ENCODE measurements at places on chromosomes 3 and 15.

- peaks cover 11% of the 10 kb centered on the region for H3K4me1 ChIP-seq
- no peaks in the 10 kb centered on the region for H3K27me3 ChIP-seq
- H3K36me3 ChIP-seq = peaks cover 15% of the 10 kb centered on the region
- H3K27ac ChIP-seq = peak overlapping the region; percentile 84
These were observed 18.0 kb downstream of the MIX23 start for GRCh38 chr3:122365073-122365472.

DNA sequence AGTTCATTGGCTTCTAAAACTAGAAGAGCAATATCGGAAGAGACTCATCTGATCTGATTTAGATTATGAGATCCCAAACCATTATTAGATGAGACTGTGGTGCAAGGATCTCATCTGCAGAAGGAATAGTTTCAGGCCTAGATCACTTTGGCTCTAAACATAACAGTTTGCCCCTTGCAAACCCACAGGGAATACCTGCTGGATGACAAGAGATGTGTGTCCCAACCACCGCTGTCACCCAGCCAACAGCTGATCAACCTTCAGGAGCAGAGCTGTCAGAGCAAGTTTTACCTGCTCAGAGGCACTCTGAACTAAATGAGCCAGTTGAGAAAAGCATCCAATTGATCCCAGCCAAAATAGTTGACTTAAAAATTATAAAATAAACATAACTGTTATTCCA lies 64.0 kb upstream of the ST3GAL6 start:
- H3K4me3 ChIP-seq = no peak overlapping the region
- no peak overlapping the region for H3K27ac ChIP-seq
- no peaks in the 10 kb centered on the region for H3K36me3 ChIP-seq

DNA sequence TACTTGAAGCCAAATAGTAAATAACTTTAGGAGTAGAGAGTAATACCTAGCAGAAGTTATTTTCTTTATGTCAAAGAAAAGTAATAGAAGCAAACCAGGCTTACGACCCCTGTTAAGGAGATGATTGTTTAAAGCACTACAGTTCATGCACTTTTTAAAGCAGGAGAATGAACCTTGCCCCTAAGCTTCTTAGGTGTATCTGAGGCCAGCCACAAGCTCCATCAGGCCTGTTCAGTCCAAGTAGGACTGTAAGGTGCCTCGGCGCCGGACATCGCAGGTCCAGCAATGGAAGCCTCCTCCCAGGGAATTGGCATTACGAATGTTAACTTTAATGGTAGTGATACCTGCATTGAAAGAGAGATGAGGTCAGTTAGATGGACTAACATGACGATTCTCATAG lies 16.5 kb downstream of the GATM start:
- H3K36me3 ChIP-seq = no peaks in the 10 kb centered on the region
- no peak for DNase-seq
- H3K4me3 ChIP-seq = no peak overlapping the region
- H3K27me3 ChIP-seq = peaks cover 2% of the 10 kb centered on the region

GRCh38 chr15:83322061-83322460 lies 37.6 kb upstream of the BNC1 start:
- no peaks in the 10 kb centered on the region for H3K4me1 ChIP-seq
- no peak for DNase-seq

DNA sequence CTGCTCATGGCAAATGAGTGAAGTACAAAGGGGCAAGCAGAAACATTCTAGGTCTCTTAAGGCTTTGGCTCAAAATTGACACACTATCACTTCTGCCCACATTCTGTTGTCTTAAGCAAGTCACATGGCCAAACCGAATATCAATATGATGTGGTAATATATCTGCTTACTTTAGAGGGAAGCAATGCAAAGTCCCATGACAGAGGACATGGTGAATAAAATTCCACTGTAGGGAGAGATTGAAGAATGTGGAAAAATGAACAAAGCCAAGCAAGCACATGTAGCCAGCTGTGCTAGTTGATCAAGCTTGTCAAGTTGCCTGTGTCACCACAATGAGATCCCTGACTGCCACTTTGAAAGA lies 11.2 kb upstream of the TBC1D5 start:
- no peaks in the 10 kb centered on the region for H3K36me3 ChIP-seq
- no peak overlapping the region for H3K4me3 ChIP-seq
- H3K4me1 ChIP-seq = peaks cover 13% of the 10 kb centered on the region
- H3K27ac ChIP-seq = no peak overlapping the region

GRCh38 chr3:66487465-66487864 lies 13.4 kb downstream of the LRIG1 start:
- no peak for DNase-seq
- H3K36me3 ChIP-seq = no peaks in the 10 kb centered on the region
- peaks cover 34% of the 10 kb centered on the region for H3K4me1 ChIP-seq
- H3K27me3 ChIP-seq = peaks cover 8% of the 10 kb centered on the region
- peak overlapping the region; percentile 10 for H3K27ac ChIP-seq

GRCh38 chr15:77060546-77060945 lies 10.4 kb downstream of the TSPAN3 start:
- H3K4me3 ChIP-seq = no peak overlapping the region
- no peaks in the 10 kb centered on the region for H3K36me3 ChIP-seq
- H3K27me3 ChIP-seq = no peaks in the 10 kb centered on the region
- H3K4me1 ChIP-seq = peaks cover 42% of the 10 kb centered on the region
- DNase-seq = no peak
- no peak overlapping the region for H3K27ac ChIP-seq

DNA sequence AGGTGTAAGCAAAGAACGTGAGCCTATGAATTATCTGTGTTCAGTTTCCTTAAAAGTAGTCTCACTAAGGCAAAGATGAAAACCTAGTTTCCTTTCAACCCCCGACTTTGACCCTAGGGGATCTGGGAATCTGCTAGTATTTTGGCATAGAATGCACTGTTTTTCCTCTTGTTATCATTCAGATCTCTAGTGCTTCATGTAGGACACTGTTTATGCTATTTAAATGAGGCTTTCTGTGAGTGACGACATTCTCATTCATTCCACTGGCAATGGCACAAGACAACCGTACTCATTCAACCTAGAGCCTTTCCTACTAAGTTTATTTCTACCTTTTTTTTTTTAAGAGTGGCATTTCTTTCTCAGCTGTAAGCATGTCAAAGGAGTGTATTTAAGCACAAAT lies 67.0 kb downstream of the CHAC1 start:
- no peak overlapping the region for H3K27ac ChIP-seq
- H3K4me3 ChIP-seq = no peak overlapping the region
- H3K27me3 ChIP-seq = no peaks in the 10 kb centered on the region
- peaks cover 3% of the 10 kb centered on the region for H3K4me1 ChIP-seq
- no peak for DNase-seq

GRCh38 chr3:30341851-30342250 lies 264.6 kb upstream of the TGFBR2 start:
- peaks cover 6% of the 10 kb centered on the region for H3K27me3 ChIP-seq
- peaks cover 4% of the 10 kb centered on the region for H3K4me1 ChIP-seq
- no peak overlapping the region for H3K4me3 ChIP-seq
- no peak for DNase-seq

DNA sequence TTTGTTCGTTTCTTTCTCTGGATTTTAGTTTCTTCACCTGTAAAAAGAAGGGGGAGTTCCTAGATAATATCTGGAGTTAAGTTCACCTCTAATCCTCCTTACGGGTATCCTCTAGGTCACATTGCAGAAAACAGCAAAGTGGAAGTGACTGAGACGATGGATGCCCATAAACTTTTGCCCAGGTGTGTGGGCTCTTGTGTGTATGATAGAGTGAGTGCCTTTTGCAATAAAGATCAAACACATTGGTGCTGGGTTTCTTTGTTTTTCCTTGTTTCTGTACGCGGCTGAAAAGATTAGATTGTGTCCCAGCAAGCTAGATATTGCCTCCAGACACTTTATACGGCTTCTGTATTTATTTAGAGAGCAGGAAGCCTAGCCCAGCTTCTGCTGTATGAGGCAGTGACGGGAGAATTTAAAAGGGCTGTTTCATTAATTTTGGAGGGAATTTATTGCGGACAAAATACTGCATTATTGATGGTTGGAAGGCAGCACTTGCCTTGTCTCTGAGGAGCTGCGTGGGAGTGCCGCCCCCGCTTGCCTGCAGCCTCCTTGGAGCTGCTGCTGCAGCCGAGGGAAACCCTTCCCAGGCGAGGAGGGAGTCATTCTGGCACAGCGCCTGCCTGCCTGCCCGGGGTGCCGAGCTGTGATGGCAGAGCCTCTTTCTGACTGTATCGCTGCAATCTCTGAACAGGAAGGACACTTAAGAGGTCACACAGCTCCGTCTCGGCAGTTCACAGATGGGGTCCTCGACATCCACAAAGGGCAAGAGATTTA lies 38.5 kb downstream of the PYDC2 start:
- H3K4me1 ChIP-seq = no peaks in the 10 kb centered on the region
- H3K27ac ChIP-seq = no peak overlapping the region
- no peak overlapping the region for H3K4me3 ChIP-seq
- no peaks in the 10 kb centered on the region for H3K36me3 ChIP-seq

DNA sequence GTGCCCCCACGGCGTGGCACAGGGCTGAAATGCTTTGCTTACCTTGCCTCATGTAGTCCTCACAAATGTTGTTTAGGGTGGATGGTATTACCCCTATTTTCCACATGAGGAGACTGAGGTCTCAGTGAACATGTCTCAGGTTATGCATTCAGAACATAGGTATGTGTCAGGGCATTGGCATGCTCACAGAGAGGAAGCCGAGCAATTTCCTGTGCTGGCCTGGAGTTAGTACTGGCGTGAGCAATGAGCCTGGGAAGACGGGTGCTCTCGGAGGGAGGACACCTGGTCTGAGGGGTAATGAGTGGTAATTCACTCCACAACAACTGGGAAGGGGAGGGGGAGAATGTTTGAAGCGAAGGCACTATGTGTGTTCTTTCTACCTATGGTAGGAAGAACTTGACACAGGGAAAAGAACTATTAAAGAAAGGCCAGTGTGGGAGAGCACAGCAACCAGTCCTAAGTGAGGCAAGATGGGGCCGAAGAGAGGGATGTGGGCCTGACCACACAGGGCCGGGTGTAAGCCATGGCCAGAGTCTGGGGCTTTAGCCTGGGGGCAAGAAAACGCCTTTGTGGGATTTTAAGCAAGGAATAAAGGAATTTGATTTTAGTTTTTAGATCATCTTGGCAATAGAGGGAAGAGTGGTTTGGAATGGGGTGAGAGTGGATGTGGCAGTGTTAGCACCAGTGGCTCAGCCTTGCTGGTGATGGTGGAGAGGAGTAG lies 4.9 kb upstream of the FAM131A start:
- no peak for DNase-seq
- peaks cover 42% of the 10 kb centered on the region for H3K36me3 ChIP-seq
- H3K4me3 ChIP-seq = no peak overlapping the region
- H3K27ac ChIP-seq = peak overlapping the region; percentile 62

DNA sequence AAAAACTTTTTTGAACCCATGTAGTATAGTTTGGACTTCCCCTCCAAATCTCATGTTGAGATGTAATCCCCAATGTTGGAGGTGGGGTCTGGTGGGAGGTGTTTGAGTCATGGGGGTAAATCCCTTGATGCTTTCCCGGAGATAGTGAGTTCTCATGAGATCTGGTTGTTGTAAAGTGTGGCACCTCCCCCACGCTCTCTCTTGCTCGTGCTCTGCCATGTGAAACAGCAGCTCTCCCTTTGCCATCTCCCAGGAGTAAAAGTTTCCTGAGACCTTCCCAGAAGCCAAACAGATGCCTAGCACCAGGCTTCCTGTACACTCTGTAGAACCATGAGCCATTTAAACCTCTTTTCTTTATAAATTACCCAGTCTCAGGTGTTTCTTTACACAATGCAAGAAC lies 16.0 kb upstream of the RNU6-1 start:
- H3K36me3 ChIP-seq = no peaks in the 10 kb centered on the region
- peaks cover 5% of the 10 kb centered on the region for H3K4me1 ChIP-seq
- H3K4me3 ChIP-seq = no peak overlapping the region
- H3K27ac ChIP-seq = no peak overlapping the region
- peaks cover 7% of the 10 kb centered on the region for H3K27me3 ChIP-seq

GRCh38 chr3:31322460-31322859 lies 210.3 kb upstream of the STT3B start:
- no peaks in the 10 kb centered on the region for H3K36me3 ChIP-seq
- no peaks in the 10 kb centered on the region for H3K4me1 ChIP-seq
- peaks cover 2% of the 10 kb centered on the region for H3K27me3 ChIP-seq
- H3K27ac ChIP-seq = no peak overlapping the region
- no peak overlapping the region for H3K4me3 ChIP-seq

DNA sequence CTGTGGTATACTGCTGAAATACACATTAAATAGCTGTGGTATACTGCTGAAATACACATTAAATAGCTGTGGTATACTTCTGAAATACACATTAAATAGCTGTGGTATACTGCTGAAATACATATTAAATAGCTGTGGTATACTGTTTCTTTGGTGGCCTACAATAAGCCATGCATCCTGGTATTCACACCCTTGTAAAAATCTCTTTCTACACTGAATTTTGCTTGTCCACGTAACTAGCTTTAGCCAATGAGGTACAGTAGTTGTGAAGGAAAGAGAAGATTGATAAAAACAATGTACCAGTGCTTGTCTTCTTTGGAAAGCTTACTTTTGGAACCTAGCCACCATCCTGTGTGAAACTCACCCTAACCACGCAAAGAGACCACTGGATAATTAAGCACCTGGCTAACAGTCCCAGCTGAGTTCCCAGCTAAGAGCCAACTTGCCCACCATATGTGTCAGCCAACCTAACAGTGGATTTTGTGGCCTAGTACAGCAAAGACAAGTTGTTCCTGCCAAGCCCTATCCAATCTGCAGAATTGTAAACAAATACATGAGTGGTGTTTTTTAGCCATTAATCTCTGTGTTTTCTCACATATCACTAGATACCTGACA lies 103.4 kb upstream of the MELTF start:
- no peak overlapping the region for H3K4me3 ChIP-seq
- H3K36me3 ChIP-seq = peaks cover 46% of the 10 kb centered on the region
- no peak for DNase-seq

GRCh38 chr15:101811902-101812301 lies at the start of gene OR4F15:
TSS of gene OR4F15 (plus strand) at chr15:101812202. CDS start at chr15:101818187, 5,985 bp downstream.
- H3K27ac ChIP-seq = no peak within 1 kb of the TSS
- no peak within 1 kb of the TSS for H3K4me3 ChIP-seq
- DNase-seq = no peak
- peaks cover 18% of the 10 kb centered on the region for H3K27me3 ChIP-seq
- no peaks in the 10 kb centered on the region for H3K4me1 ChIP-seq

- no peak overlapping the region for H3K4me3 ChIP-seq
- no peaks in the 10 kb centered on the region for H3K4me1 ChIP-seq
- DNase-seq = no peak
- no peak overlapping the region for H3K27ac ChIP-seq
- H3K27me3 ChIP-seq = no peaks in the 10 kb centered on the region
These were observed 16.3 kb downstream of the PLXNB1 start for GRCh38 chr3:48413611-48414010.

- no peaks in the 10 kb centered on the region for H3K36me3 ChIP-seq
- DNase-seq = no peak
- H3K4me1 ChIP-seq = no peaks in the 10 kb centered on the region
- no peak overlapping the region for H3K27ac ChIP-seq
These were observed 676.4 kb downstream of the SI start for GRCh38 chr3:164401923-164402322.

DNA sequence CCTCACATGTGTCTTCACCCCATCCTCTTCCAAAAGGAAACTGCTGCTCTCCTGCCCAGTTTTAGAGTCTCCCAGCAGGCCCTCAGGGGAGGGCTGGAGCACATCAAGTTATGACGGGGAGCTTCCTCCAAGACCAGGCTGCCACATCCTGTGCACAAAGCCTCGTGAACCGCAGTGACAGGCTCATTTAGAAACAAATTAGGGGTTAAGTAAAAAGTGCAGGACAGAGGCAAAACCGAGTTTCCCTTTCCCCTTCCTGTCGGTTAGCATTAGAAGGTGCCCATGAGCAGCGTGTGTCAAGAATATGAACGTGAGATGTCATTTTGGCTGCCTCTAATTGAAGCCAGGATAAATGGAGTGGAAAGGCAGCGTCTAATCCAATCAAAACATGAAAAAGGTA lies 199.7 kb downstream of the ARRDC4 start:
- no peaks in the 10 kb centered on the region for H3K36me3 ChIP-seq
- H3K4me3 ChIP-seq = peak overlapping the region; percentile 61
- peak; percentile 78 for DNase-seq
- peaks cover 25% of the 10 kb centered on the region for H3K4me1 ChIP-seq
- peaks cover 19% of the 10 kb centered on the region for H3K27me3 ChIP-seq

Data from natural killer cell treated with Interleukin-12 subunit alpha and Interleukin-12 subunit beta and Interleukin-15 and Interleukin-18, amount 100 ng/mL, for 72 hours (primary cell).